ENCODE measurements at places on chromosomes 1 and 21.

- DNase-seq = no peak
Measured at GRCh38 chr1:228989992-228990827, 254.9 kb downstream of the RHOU start.

DNA sequence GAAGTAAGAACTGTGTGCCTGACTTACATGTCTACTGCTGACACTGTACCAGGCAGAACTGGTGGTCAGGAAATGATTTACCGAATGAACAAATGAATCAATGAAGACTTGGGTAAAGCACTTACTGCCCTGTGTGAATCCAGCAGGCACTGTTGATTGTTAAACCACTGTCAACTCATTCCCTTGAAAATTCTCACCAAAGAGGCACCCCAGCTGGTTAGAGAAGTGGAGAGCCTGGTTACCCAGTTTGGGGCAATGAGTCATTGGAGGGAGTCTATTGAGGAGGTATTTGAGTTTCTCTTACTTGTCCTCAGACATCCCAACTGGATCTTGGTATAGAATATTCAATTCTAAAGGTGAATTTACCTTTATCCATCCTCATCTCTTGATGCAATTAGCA lies 34.2 kb downstream of the JUN start:
- no peak for DNase-seq

DNA sequence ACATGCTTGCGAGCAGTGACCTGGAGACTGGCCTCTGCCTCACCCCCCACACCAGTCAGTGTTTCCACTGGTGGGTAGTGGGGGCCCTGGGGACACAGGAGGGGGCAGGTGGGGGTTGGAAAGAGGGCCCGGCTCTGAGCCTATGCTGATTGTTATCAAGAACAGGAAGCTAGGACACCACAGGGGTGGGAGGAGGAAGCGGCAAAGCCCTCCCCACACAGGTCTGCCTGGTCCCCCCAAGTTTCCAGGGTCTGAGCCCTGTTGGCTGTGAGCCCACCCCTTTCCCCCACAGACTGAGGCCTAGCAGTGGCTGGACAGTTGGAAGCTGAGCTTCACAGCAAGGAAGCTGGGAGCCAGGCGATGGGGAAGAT lies 1.6 kb upstream of the PTPN7 start:
- no peak for DNase-seq

DNA sequence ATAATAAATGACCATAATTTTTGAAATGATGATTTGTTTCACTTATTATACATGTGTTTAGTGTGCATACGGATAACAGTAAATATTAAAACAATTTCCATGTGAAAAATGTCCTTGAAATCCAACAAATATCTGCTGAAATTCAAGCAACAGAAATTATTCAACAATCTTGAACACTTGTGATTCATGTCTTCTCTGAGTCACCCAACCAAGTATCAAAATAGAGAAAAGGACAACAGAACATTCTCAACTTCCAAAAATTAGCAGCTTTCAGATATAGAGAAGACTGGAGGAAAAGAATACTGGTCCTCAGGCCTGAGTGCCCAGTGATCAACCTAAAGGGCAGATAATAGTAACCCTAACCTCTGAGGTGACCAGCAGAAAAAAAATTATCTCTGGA lies 90.8 kb downstream of the VAV3 start:
- no peak for DNase-seq

DNA sequence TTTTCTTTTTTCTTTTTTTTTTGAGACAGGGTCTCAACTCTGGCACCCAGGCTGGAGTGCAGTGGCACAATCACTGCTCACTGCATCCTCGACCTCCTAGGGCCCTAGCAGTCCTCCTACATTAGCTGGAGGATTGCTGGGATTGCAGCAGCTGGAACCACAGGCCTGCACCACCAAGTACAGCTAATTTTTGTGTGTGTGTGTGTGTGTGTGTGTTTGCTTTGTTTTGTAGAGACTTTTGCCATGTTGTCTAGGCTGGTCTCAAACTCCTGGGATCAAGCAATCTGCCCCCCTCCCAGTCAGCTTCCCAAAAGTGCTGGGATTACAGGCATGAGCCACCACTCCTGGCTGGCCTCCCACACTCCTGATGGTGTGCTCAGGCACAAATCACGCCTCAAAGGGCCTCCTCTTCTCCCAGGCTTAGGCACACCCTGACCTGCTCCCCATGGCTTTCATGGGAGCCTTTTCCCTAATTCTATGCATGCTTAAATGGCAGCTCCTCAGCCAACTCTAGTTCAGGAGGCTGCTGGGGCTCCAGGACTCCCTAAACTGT lies 9.4 kb downstream of the FAM229A start:
- DNase-seq = no peak

- DNase-seq = no peak
Measured at GRCh38 chr21:29149808-29150425, 19.5 kb downstream of the MAP3K7CL start.

- no peak for DNase-seq
Measured at GRCh38 chr1:201175820-201176500, 14.7 kb upstream of the IGFN1 start.

All from naive thymus-derived CD4-positive, alpha-beta T cell (primary cell).